ENCODE measurements at places on chromosomes 4 and X.

- no peak for DNase-seq
Measured at GRCh38 chrX:72532366-72532765, 40.3 kb downstream of the HDAC8 start.

- DNase-seq, result no peak
Measured at GRCh38 chr4:132646186-132646585, 502.9 kb upstream of the PCDH10 start.

GRCh38 chrX:567891-568290 is 62.7 kb upstream of the SHOX start:
- DNase-seq, result no peak

DNA sequence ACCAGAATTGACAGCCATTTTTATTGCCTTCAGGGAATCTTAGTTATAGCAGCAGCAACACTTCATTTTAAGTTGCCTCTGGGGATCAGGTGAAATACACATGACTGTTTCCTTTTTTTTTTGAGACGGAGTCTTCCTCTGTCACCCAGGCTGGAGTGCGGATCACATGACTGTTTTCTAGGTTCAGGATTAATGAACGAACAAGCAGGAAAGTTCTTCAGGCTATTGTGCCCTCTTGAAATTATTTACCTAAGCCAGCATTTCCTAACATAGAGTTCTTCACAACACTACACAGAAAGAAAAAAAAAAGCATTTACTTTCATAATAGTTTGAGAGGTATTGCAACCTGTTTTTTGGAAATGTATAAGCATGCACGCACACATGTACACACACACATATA is 2032.8 kb downstream of the PCDH7 start:
- no peak for DNase-seq

DNA sequence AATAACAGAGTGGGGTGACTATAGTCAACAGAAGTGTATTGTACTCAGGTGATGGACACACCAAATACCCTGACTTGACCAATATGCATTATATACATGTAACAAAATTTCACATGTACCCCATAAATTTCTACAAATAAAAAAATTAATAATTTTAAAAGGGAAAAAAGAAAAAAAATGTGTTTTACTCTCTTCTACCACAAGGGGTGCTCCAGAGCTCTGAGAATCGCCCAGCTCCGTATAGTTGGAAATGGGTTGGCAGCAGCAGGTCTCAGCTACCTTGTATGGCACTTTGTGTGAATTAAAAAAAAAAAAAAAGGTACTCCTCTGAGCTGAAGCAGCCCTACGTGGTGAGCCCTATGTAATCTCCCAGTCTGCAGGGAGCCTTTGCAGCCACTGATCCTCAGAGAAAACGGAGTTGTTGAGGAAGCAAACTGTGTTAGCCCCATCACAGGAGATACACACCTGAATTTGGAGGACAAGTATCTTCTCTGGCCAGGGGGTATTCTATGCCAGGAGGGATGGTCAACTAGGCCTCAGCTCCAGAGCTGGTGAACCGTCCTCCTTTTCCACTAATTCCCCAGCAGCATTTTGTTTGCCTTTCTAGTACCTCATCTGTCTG is 17.2 kb upstream of the POLA1 start:
- DNase-seq, result no peak

DNA sequence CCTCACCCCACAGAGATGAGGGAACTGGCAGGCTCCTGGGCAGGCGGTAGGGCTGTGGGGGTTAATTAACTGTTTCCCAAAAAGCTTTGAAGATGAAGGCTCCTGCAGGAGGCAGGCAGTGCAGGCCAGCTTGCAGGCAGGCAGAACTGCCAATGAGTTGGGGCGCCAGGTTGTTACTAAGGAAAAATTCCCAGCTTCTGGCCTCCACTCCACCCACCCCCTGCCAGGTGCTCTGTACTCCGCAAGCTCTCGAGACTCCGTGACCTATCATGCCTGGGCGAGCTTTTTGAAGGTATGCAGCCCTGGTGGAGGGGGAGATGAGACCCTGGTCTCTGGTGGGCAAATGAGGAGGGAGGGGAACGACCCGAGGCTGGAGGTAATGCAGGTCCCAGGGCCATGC is 41.8 kb downstream of the PJA1 start:
- DNase-seq, result no peak

DNA sequence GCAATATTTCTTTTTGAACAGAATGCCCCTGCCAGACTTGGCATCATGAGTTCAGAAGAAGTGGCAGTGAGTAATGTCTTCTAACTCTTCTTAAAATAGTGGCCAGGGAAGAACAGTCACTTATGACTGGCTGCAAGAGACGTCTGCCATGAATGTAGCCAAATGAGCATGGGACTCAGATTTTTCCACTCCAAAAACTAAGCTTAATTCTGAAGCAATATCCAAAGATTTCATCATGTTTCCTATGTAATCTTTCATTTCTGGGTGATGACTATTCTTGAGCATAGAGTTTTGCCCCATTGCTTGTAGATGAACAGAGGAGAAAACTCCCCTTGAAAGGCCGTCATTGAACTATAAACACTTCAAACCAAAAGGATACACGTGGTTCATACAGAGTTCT is 11.8 kb downstream of the AMBN start:
- no peak for DNase-seq

GRCh38 chr4:114015444-114015899 is 36.0 kb upstream of the ARSJ start:
- DNase-seq, result no peak

GRCh38 chrX:8946563-8946962 is 87.4 kb downstream of the FAM9B start:
- DNase-seq, result no peak

GRCh38 chr4:157223456-157223855 is 2.9 kb downstream of the GRIA2 start:
- no peak for DNase-seq

DNA sequence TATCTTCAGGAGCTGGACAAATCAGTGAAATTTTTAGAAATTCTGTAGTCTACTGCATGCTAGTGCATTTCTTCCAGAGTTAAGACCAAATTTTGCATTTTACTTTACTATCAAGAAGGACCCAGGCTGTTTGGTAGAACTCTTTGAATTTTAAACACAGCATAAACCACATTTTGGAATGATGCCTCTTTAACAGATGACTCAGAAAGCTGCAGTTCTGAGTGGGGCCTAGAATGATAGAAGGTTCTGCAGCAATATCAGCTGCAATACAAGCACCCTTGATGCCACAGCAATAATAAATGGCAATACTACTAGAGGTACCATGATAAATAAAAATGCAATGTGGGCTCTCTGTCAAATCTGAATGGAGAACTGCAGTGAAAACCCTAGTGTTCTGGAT is 198.7 kb downstream of the TMA16 start:
- no peak for DNase-seq

DNA sequence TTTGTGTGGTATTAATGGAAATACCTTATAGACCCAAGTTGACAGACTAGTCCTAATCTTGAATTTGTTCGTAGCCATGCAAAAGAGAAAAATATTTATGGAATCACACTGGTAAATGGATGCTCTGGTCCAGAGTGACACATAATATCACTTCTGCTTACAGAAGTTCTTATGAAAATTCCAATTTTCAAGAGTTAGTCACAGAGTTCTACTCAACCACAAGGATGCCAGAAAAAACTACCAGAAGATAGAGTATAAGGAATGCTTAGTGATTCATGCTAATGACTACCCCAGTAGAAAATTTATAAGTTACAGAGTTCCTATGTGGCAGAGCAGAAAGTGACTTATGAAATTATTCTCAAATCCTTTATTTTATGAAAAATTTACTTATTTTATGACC is 1384.8 kb downstream of the FAM133A start:
- no peak for DNase-seq

All from esophagus squamous epithelium (tissue), 5 donors.